ENCODE measurements at places on chromosomes 11 and 22.

DNA sequence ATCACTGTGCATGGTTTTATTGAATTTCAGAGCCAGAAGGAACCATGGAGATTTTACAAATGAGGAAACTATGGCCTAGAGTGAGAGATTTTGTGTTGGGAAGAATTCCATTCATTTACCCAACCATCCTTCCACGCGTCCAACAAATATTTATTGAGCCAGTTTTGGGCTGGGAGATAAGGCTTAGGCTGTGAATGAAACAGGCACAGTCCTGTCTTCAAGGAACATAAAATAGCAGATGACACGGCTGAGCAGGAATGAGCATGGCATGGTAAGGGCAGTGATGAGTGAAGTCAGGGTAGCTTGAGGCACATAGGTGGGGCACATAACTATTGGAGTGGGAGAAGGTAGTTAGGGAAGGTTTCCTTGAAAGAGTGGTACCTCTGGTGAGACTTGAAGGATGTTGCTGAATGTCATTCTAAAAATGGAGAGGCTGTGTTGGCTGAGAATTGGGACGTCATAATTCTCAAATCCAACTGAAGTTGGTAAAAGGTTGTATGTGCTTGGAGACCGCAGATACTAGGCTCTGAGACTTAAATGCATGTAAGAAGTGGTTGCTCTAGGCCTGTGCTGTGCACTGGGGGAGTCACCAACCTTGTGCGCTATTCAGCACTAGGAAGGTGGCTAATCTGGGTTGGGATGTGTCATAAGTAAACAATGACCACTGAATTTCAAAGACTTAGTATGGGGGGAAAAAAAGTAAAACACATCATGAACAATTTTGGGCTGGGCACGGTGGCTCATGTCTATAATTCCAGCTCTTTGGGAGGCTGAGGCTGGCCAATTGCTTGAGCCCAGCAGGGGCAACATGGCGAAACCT, 51.9 kb downstream of the TEAD1 start:
- DNase-seq, result no peak

DNA sequence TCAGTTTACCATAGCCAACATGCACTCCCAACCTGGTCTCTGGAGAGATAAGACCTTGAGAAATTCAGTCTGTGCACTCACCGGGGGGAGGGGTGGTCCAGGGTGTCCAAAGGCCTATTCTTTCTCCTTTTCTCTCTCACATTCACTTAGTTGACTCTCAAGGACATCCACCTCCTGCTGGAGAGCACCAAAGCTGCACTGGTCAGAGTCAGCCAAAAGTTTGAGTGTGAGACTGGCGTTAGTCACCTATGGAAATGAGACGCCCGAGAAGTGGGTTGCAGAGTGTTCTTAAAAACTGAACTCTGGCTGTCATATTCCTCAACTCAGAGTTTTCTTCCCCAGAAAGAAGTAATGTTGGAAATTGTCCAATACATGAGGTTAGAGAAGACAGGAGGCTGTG, 5.0 kb upstream of the UBQLNL start:
- DNase-seq, result no peak

DNA sequence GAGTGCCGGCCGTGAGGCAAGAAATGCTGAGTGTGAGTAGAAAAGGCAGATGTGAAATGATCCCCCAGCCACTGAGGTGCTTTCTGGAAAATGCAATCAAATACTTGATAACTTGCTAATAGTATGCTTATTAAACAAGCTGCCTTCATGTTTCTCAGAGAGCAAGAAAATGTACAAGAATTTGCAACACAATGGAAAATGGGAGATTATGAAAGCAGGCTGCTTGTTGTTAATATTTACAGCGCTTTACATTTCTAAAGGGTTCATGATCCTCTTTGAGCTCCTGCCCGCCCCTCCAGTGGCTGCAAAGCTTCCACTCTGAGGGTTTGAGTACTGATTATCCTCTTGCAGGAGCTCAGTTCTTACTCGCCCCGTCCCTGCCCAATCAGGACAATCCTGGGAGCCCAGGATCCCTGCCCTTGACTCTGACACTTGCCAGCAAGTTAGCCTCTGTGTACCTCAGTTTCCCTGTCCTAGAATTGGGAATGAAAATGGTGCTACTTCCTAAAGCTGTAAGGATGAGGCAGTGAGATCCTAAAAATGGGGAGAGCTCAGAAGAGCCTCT, 645.1 kb downstream of the TBC1D22A start:
- DNase-seq, result no peak

DNA sequence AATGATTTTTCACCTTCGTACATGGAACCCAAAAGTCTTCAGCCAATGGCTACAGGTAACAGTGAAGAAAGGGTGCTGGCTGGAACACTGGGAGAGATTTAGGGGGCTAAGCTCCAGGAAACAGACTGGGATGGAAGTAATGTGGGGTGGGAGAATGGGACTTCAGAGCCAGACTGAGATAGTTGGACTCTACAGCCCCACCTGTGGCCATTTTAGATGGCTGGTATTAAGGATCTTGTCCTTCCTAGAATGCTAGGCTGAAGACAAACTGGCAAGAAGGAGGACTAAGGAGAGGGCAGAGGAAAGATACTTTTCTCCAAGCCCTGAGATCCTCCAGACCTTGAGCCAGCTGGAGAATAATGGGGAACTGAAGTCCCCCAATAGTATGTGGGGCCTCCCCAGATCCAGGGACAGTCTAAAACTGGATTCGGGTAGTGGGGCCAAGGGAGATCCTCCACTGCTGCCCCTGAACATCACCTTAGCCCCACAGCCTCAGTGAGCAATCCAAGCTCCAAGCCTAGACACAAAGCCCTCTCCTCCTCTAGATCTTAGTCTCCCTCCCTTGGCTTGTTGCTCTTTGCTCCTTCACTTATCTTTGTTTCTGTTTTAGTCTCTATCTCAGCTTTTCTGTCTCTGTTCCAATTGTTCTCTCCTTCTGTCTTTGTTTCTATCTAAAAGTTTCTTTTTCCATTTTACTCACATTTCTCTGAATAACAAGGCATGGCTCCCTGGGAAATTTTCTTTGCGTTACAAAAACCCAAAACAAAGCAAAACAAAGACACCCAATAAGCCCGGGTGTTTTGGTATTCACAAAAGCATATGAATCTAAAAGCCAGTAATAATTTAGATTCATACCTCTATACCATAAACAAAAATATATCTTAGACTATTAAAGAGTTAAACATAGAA, 16.2 kb upstream of the RRAS2 start:
- DNase-seq, result no peak

DNA sequence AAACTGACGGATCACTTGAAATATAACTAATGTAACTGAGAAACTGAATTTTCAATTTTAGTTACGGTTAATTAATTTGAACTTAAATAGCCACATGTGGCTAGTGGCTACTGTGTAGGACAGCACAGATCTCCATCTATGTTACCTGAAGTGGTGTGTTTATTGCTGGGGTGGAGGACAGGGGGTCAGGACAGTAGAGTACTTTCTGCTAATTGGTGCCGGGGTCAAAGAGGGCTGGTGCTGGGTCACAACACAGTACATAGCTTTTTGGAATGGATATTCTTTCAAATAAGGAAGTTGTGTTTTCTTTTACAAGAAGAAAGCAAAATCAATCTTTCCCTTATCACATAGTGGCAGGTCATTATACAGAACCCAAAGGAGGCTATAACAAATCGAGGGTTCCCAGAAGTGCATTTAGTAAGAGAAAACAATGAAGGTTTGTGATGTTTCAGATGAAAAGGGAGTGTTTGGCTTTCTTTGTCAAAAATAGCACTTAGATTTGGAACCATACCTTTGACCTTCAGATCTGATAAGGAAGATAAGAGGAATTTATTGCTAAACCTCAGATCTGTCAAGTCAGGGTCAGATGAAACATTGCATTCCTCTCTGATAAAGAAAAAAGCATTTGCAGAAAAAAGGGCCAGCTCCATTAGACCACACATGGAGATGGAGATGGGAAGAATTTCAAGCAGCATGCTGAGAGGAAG, 384.5 kb downstream of the AASDHPPT start:
- no peak for DNase-seq

DNA sequence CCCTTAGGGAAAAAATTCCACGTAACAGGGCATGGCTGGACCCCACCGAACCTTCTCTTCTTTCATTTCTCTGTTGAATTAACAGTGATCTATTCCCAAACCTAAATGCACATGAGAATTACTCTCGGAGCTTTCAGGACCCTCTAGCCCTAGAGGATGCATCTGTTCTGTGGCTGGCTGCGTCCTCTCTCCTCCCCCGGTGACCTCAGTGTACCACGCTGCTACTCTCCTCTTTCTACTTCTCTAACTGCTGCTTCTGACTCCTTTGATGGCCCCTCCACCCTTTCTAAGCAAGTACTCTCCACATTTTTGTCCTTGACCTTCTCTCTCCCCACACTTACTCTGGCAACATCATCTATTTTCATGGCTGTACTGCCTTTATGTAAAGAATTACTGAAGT, 12.1 kb upstream of the APOA1 start:
- no peak for DNase-seq

DNA sequence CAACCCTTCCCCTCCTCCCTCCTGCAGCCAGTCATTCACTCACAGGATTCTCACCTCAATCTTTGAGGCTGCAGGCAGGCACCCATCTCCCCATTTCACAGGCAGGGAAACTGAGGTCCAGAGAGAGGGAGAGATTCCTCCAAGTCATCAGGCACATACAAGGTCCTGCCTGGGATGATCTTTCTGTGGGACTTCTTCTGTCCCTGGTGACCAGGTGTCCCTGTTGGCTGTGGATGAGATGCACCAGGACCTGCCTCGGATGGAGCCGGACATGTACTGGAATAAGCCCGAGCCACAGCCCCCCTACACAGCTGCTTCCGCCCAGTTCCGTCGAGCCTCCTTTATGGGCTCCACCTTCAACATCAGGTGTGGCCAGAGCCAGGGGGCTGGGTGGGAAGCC, 7.8 kb downstream of the FTH1 start:
- no peak for DNase-seq

GRCh38 chr11:1442163-1442562, 44.4 kb downstream of the MOB2 start:
- no peak for DNase-seq

DNA sequence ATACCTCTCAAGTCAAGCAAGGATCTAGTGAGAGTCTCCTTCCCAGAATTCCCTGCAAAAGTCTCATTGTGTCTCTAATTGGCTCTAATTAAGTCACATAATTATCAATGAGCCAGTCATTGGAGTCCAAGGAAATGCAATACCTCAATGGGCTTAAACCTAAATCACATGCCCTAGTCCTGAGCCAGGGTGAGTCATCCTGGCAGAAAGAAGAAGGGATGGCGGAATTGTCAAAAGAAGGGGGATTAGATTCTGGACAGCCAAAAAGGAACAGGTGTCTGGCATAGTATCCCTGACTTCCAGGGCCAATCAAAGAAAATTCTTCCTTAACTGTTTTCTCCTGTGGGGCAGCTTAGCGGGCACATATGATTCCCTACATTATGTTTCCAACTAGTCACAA, 25.1 kb upstream of the LDLRAD3 start:
- DNase-seq, result no peak

- DNase-seq, result no peak
These were observed 31.6 kb downstream of the CPT1A start for GRCh38 chr11:68810164-68810563.

DNA sequence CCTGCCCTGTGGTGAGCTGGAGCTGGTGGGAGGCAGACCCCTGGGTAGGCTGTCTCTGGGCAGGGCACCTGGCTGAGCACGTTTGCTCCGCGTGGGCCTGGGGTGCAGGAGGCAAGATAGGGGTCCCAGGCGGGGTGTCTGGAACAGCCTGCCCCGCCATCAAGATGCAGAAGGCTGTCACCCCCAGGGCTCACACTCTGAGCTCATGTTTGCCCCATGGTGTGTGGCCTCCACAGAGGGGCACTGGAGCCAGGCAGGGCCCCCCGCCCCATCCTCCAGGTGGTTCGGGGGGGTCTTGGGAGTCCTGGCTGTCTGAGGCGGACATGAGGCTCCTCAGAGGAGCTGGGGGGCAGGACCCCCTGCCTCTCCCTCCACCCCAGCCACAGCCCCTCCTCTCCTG, 28.9 kb upstream of the CARS1 start:
- no peak for DNase-seq

GRCh38 chr11:23473782-23474181, 613.5 kb upstream of the CCDC179 start:
- no peak for DNase-seq

DNA sequence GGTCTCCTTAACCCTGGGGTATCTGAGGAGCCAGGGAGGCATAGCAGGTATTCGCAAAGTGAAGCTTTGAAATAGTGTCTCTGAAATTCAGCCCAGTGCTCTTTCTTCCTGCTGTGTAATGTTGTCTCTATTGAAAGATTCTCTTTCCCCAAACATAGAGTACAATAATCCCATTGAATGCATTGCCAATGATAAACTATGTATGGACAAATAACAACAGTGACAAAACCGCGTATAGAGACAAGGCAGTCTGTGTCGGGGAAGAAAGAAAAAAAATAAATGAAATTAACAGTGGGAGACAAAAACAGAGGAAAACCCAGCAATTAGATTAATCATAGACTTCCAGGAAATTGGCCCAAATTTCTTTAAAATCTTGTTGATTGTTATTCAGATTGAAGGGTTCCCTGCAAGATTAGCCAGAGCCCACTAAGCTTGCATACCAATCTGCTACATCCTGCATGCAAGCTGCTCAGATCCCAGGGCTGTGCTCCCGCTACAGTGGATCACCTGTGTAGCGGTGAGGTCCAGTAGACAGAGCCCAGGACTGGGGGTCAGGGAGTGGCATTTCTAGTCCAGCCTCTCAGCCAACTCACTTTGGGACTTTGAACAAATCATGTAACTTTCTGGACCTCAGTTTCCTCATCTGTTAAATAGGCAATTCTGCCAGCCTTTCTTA, 492.8 kb downstream of the INSC start:
- no peak for DNase-seq

DNA sequence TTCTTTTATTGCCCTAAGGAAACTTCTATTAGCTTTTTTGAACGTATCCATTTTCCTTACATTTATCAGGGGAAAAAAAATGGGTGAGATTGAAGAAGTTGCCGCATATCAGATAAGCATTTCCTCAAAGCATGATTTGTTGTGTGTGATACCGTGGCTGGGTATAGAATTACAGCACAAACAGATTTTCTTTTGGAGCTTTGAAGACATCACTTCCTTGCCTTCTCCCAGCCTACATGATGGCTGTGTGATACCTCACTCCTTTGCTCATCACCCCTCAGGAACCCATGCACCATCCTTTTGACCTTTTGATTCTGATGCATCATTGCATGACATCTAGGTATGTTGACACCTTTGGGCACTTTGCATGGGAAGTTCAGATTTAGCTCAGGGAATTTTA, 1155.3 kb downstream of the BRD1 start:
- DNase-seq, result no peak

- no peak for DNase-seq
These were observed 35.0 kb downstream of the ZC3H12C start for GRCh38 chr11:110128161-110128560.

GRCh38 chr11:9748361-9748970, 84.6 kb downstream of the SWAP70 start:
- DNase-seq, result no peak

All from thoracic aorta (tissue), 2 donors.